ENCODE measurements at places on chromosomes 12 and 14. TPM values are rescaled to one million over a fixed set of nuclear protein-coding genes. Genes with fewer than 3 reads are reported as not detected.

GPRC5D gene
- total RNA-seq, result not detected

GRCh38 chr12:54032627-54033100, at the start of gene HOXC5:
Gene HOXC5, plus strand, starts transcription at chr12:54033050. Its CDS starts 73 bp downstream, at chr12:54033123.
- DNase-seq, result peak; percentile 78

FAM222A gene
- 1.0 TPM for total RNA-seq

GRCh38 chr12:124422570-124423523, 128.0 kb downstream of the RFLNA start:
- DNase-seq, result no peak

NOC4L gene
- total RNA-seq, result 41.2 TPM

DNA sequence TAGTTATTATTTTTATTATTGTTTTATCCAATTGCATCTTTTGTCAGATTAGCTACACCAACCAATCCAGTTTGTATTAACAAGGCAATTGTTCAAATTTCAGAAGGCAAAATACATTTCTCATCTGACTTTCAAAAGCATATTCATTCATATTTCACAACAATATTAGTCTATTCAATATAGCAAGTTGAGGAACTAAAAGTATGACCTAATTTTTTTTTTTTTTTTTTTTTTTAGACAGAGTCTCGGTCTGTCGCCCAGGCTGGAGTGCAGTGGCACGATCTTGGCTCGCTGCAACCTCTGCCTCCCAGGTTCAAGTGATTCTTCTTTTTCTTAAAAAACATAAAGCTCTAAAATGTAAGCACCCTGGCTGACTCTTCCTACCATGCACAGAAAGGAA, 17.3 kb downstream of the COX14 start:
- no peak for DNase-seq

DNA sequence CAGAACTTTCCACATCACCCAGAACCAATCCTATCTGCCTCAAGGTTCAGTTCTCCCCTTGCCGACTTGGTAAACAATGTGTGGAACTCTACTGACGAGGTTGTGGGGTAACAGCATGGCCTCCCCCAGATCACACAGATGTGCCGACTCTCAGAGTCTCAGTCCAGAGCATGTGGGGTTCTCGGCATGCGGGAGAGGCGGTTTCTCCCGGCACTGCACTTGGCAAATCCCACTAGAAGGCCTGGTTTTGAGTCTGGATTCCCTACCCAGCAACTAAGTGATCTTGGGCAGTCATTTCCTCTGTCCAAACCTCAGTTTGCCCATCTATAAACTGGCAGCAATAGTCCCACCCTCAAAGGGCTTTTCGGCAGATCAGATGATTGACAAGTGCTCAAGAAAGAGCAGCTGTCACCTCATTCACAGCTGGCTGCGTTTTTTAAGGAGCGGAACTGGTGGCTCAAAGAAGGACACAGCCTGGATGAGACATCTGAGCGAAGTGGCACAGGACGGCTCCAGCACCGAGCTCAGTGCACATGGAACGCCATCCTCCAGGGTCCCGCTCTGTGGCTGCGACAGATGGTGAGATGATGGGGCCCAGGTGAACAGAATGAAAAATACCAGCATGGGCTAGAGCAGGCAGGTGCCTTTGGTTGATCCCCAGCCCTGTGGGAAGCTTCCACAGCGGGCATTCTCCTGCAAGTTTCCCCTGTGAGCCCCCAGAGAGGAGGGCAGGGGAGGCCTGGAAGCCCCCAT, 7.3 kb downstream of the TESC start:
- DNase-seq, result no peak

SDR9C7 gene
- total RNA-seq, result not detected

PLD4 gene
- total RNA-seq, result not detected

DNA sequence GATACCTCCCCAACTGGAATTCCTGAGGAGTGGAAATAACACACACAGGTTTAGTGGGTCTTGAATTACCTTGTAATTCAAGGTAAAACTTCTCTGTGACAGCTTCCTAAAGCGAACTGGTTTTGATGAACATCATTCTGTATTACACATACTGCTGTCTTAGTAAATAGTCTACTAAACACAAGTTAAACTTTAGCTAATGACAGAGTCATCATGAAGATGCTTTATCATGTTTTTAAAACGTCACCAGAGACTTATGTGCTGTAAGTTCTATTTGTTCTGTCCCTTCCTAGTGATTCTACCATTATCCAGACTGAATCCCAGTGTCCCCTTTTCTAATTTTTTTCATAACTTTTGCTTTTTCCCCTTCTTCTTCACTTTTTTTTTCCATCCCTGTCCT, 11.6 kb upstream of the GXYLT1 start:
- no peak for DNase-seq

- DNase-seq, result no peak
These were observed 2.3 kb downstream of the OAS2 start for GRCh38 chr12:112980491-112981158.

- DNase-seq, result no peak
These were observed 96.0 kb downstream of the SRGAP1 start for GRCh38 chr12:63940310-63941005.

SLC17A8 gene
- not detected for total RNA-seq

DNA sequence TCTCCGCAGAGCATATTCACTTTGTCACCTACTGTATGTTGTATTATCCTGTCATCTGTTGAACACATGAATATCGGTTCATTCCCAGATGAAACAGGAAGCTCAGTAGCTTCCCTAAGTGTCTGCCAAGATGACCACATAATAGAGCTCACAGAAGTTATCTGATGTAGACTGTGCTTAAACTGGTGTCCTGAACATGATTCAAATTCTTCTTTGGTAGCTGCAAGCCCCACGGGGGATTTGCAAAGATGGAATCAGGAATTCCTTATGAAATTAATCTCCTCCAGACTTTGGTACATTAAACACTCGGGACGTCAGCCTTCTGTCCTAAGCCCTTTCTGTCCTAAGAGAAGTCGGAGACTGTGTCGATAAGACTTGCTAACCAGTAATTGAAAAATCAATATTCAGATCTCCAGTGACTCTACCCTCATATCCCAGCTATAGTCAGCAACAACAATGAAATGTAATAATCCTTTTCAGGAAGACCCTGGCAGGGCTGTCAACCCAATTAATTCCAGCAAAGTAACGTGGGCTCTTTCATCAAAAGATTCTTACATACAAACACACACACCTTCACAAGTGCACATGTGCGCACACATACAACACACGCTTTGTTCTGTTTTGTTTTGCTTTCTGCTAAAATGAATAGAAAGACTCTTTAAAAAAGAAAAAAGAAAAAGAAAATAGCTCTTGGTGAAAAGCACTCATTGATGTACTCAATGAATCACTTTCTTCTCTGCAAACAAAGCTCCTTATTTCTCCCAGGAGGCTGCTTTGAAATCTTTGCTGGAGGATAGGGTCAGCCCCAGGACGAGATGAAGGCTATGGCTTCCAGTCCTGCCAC, 127.2 kb downstream of the RIMBP2 start:
- no peak for DNase-seq

DNAI7 gene
- total RNA-seq, result not detected

MYH7 gene
- not detected for total RNA-seq

GRCh38 chr12:12398026-12398859, 41.4 kb downstream of the BORCS5 start:
- DNase-seq, result no peak

DNA sequence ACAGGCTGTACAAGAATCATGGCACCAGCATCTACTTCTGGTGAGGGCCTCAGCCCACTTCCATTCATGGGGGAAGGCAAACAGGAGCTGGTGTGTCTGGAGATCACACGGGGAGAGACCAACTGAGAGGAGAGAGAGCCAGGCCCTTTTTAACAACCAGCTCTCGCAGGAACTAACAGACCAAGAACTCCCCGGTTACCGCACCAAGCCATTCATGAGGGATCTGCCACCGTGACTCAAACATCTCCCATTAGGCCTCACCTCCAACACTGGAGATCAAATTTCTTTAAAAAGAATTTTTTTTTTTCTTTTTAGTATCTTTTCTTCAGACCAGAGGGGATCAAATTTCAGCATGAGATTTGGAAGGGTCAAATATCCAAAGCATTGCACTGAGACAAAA, 16.7 kb upstream of the AQP2 start:
- no peak for DNase-seq

- DNase-seq, result no peak
These were observed 139.2 kb downstream of the NTF3 start for GRCh38 chr12:5571115-5571514.

DNA sequence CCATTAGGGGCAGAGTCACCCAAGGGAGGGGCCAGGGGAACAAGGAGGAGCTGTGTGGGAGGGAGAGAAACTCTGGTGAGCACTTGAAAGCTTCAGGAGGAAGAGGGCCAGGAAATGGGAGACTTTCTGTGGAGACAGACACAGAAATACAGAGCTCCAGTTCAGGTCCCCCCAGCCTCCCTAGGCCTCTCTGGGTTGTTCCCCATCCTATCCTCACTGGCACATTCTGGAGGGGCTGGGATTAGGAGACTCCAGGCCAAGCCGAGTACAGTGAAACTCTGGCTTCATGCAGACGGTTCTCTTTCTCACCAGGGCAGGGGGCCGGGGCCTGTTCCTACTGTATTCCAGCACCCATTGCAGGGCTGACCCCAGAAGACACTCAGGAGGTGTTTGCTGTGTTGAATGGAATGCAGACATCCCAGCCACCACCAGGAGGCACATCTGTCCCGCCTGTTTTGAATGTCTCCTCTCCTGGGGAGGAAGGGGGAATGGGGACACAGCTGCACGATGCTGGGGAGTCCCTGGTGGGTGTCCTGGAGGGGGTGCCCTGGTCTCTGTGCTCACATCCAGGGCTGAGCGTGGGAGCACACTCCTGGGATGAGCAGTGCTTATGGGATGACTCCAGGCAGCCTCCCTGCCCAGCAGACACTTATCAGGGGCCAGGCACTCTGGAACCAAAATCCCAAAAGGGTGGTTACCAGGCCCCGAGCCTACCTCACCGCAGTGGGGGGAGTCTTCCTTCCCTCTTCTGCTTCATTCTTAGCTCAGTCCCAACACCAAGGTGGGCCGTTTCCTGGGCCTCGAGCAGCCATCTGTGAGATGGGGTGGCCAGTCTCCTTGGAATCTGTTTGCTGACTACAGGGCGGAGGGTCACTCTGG, 5.5 kb upstream of the KRT84 start:
- DNase-seq, result peak; percentile 23

GRCh38 chr12:97995559-97995958, 519.8 kb upstream of the TMPO start:
- DNase-seq, result no peak

DNA sequence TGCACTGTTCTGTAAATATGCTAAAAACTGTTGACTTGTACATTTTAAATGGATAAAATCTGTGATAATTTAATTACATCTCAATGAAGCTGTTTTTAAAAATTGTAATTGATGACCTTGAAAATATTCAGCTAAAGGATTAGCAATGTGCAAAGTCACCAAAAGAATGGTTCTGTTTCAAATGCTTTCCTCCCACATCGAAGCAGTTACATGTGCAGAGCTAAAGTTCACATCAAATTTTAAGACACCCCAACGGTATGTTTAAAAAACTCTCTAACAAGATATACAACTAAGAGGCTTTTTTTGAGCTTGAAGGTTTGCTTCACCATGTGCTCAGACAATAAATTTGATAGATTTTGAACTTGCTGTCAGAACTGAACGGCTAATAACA, 114.6 kb upstream of the KRAS start:
- no peak for DNase-seq

JPH4 gene
- 0.51 TPM for total RNA-seq

- no peak for DNase-seq
These were observed 2.0 kb downstream of the AQP2 start for GRCh38 chr12:49952391-49953055.

DNA sequence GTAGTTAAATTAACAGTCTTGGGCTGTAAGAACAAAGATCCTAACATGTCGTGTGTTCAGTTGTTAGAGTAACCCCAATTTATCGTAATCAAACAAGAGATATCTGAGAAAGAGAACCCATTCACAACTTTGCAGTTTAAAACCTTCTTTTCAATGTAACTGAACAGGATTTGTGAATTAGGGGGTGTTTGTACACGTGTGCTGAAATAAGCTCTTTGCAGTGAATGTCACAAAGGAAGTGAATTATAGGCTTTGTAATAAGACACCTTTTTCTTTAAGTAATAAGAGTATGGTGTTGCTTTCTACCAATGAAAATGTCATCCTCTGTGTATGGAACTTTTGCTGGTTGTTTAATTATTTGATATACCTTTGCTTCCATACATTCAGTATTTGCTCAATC, 114.0 kb downstream of the ALX1 start:
- DNase-seq, result no peak

TRPV4 gene
- total RNA-seq, result not detected

DNA sequence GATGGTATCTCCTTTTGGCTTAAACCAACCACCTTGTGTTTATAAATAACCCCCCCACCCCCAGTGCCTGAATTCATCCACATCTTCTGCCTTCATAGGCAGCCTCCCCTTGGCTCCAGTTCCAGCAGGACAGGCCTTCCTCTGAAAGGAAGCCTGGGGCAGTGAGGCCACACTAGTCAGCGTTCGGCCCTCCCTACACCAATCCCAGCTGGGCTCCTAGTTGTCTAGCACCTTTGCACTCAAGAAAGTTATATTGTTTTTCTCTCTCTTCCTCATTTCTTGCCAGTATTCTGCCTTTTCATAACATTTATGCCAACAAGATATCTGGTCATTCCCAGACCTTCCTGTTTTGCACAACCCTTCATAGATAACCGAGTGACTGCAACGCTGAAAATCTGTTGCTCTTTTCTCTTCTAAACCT, 73.1 kb upstream of the ACTN1 start:
- no peak for DNase-seq

DNA sequence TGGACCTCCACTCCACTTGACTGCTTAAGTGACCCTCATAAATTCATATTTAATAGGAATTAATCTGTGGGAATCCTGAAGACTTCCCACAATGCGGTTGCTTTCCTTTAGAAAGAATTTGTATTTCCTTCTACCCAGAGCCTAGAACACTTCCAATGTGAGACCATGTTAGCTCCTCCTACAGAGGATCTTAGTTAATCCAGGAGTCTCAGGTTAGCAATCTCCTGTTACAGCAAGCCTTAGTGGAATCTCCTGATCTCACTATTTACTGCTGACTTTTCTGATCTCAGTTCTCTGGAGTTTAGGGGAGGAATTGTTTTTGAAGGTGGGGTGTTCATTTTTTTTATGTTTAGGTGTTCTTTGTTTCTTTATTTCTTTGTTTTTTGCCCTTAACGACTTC, 186.0 kb downstream of the SLC25A21 start:
- no peak for DNase-seq

GRCh38 chr14:54735424-54735823, 167.2 kb downstream of the GCH1 start:
- no peak for DNase-seq

DNA sequence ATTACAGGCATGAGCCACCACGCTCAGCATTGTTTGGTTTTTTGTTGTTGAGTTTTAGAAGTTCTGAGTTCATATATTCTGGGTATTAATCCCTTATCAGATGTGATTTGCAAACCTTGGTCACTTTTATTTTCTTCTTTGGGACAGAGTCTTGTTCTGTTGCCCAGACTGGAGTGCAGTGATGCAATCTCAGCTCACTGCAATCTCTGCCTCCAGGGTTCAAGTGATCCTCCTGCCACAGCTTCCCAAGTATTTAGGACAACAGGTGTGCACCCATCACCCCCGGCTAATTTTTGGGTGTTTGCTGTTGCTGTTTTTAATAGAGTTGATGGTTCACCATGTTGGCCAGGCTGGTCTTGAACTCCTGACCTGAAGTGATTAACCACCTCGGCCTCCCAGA, 11.8 kb downstream of the USP30 start:
- DNase-seq, result no peak

GRCh38 chr14:89011355-89012281, 187.2 kb downstream of the TTC8 start:
- no peak for DNase-seq

GRCh38 chr12:105352940-105353635, 22.6 kb downstream of the C12orf75 start:
- DNase-seq, result no peak

All from activated CD8-positive, alpha-beta T cell treated with anti-CD3 and anti-CD28 coated beads for 36 hours (primary cell).